ENCODE measurements at places on chromosomes 3 and 15. TPM values are rescaled to one million over a fixed set of nuclear protein-coding genes. Genes with fewer than 3 reads are reported as not detected.

DNA sequence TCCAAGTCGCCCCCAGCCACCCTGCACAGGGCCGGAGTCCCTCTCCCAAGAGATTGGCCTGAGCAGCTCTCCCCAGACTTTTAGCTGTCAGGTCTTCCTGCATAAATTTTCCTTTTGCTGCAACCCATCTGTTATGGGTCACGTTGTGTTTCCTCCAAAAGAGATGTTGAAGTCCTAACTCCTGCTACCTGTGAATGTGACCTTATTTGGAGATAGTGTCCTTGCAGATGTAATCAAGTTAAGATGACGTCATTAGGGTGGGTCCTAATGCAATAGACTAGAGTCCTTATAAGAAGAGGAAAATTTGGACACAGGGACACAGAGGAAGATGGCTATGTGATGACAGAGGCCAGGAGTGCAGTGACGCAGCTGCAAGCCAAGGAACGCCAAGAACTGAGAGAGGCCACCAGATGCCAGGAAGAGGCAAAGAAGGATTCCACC is 13.2 kb upstream of the SLC6A6 start:
- no peak for DNase-seq

GRCh38 chr3:158680861-158681260 is 8.4 kb upstream of the LXN start:
- no peak for DNase-seq

DNA sequence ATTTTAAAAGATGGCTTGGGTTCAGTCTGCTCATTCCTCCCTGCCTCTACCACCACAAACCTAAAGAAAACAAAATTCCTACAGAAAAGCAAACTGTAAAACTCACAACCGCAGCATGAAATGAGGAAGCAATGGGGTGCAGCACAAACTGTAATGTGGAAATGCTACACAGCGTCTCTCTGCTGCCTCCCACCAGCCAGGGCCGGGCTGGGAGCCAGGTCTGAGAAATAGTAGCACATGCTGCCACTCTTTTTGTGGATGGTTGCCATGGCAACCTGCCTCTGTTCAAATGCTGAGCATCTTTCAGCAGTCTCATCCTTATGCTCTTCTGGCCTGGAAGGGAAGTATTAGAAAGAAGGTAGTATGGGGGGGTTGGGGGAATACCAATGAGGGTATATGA is 55.4 kb downstream of the EOMES start:
- peak; percentile 51 for DNase-seq

DNA sequence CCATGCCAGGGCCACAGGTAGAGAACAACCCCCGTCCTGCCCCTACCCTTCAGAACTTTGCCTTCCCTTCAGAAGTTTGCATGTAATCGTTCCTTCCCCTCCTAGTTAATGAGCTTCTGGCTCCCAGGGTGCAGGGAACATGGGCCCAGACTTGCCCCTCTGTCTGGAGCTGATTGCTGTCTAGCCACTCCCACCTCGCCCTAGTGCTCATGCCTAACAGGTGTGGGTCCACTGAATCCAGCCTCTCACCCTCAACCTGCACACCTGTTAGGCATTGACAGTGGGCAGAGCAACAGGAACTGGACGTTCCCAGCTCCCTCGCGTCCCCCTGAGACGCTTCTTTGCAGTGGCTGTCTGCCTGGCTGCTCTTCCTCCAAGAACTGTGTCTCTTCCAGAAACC is 40.3 kb downstream of the WNT5A start:
- DNase-seq: no peak

Gene ATP2B2
- not detected for total RNA-seq

Gene CAMK1
- total RNA-seq: 57.7 TPM
